K562 (cell line): ENCODE measurements at places on chromosomes 1 and 21. TPM values are rescaled to one million over a fixed set of nuclear protein-coding genes. Genes with fewer than 3 reads are reported as not detected.

- H3K36me3 ChIP-seq: no peaks in the 10 kb centered on the region
- DNase-seq: no peak
- no peak overlapping the region for H3K4me3 ChIP-seq
Observed at GRCh38 chr1:87208931-87209330, 119.7 kb upstream of the LMO4 start.

- H3K27me3 ChIP-seq: no peaks in the 10 kb centered on the region
- no peak overlapping the region for H3K27ac ChIP-seq
- peaks cover 55% of the 10 kb centered on the region; the same call in 2 of the 3 replicates for H3K36me3 ChIP-seq
- H3K4me1 ChIP-seq: peaks cover 29% of the 10 kb centered on the region
- peak; percentile 92 for DNase-seq
Observed at GRCh38 chr1:11749203-11749689, 12.7 kb upstream of the C1orf167 start.

BACH1 gene
- 53.6 and 58.5 TPM in 2 replicates for total RNA-seq

PANK4 gene
- 55.6 and 61.3 TPM in 2 replicates for total RNA-seq

TRIM17 gene
- total RNA-seq: not detected in 2 replicates
